HuH-7.5 (cell line): ENCODE measurements at places on chromosomes 7 and 10.

DNA sequence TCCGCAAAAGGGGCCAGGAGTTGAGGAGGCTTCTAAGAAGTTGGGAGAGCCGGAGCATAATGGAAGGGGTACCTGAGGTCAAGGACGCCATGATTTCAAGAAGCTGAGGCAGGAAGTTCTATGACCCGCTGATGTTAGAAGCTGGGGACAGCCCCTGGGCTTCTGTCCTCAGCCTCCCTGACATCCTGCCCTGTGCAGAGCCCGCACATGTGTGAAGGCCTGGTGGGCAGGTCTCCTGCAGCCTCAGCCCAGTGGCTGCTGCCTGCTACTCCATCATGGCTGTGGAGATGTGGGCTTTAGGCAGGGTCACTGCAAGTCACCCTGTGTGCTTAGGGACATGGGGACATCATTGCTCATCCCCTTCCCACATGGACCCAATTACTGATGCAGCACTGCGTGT, 53.8 kb upstream of the PCBD1 start:
- DNase-seq, result no peak

GRCh38 chr7:102152672-102153598, 133.7 kb upstream of the SH2B2 start:
- DNase-seq, result peak; percentile 42

DNA sequence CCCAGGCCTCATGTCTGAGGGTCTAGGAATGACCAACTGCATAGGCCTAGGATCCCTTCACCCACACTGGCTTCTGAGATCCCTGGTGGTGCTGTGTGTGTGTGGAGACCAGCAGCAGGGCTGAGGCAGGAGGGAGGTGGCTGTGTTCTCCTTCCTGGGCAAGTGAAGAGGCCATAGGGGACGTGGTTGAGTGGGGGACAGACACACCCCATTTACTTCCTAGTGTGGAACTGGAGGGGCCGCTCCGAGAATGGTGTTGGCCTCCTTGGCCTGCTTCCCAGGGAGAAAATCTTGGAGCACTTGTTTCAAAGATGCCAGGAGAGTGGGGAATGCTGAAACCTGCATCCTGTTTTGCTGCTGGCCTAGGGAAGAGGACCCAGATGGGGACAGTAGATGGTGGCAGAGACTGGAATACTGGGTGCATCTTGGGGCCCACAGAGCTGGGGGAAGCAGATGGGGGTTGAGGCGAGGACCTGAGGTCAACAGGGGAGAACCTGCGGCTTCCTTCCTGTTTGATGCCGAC, 19.1 kb downstream of the UBTD1 start:
- DNase-seq, result no peak

GRCh38 chr7:66529883-66530610, 98.6 kb upstream of the KCTD7 start:
- no peak for DNase-seq

DNA sequence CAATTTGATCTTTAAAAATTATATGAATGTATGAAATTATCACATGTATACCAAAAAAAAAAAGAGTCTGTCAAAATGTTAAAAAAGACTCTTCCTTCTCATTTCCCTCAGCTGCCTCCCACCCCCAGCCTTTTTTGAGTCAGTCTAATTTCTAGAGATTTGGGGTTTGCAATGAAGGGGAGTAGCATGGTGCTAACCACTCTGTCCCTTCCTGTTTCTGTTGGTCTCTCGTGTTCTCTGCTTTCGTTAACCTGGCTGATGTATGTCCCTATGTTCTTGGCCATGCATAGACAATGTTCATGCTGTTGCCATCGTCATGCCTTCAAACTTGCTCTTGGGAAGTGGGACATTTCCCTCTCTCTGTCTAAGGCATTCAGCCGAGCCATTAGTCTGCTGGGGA, 474.1 kb downstream of the LRMDA start:
- DNase-seq, result no peak

GRCh38 chr7:1045069-1046063, 1.0 kb downstream of the GPR146 start:
- DNase-seq, result peak; percentile 79

DNA sequence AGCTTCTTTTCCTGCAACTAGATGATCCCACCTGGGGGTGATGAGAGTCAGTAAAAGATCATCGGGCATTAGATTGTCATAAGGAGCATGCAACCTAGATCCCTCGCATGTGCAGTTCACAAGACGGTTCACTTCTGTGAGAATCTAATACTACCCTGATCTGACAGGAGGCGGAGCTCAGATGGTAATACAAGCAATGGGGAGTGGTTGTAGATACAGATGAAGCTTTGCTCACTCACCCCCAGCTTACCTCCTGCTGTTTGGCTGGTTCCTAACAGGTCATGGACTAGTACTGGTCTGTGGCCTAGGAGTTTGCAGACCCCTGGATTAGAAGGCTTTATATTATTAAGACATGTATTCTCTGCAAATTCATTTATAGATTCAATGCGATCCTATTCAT, 181.6 kb upstream of the MGMT start:
- no peak for DNase-seq

GRCh38 chr10:112841549-112841948, 108.5 kb upstream of the TCF7L2 start:
- no peak for DNase-seq

DNA sequence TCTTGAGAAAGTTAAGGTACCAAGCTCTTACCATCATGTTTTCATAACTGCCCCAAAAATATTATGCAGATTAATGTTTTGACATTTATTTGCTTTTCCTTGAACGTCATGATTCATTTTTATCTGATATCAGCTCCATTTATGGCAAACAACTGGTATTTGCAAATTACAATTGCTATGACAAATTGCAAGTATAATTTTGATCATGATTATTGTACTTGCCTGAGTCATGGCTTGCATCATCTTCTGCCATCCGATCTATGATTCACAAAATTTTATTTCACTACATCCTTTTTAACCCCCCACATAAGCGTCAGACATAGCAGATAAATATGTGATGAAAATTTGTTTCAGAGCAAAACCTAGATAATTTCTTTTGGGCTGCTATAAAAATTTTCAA, 155.0 kb downstream of the STK31 start:
- DNase-seq, result no peak

- no peak for DNase-seq
These were observed 6.8 kb downstream of the LMBR1 start for GRCh38 chr7:156886020-156886795.
